ENCODE measurements at places on chromosomes 13 and 19.

- DNase-seq = no peak
These were observed 627 bp downstream of the GCDH start for GRCh38 chr19:12891553-12892021.

GRCh38 chr13:43574605-43575004 lies 212.2 kb downstream of the ENOX1 start:
- no peak for DNase-seq

DNA sequence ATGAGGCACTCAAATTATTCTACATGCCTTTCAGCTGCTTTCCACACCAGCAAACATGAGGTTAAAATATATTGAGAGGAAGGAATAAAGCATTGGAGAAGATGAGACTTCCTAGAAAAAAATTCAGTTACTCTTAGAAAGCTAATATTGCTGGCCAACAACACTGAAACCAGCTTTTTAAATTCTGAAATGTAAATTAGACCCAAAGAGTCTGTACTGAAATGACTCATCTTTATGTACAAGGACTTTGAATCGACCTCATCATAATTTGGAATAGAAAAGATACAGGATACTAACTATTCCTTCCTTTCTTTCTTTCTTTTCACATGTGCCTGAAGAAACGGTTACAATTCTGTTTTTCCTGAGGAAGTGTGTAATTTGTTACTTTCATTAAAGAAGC lies 6.5 kb upstream of the HSPH1 start:
- DNase-seq = no peak

GRCh38 chr19:7645163-7645562 lies 8.3 kb downstream of the STXBP2 start:
- no peak for DNase-seq

DNA sequence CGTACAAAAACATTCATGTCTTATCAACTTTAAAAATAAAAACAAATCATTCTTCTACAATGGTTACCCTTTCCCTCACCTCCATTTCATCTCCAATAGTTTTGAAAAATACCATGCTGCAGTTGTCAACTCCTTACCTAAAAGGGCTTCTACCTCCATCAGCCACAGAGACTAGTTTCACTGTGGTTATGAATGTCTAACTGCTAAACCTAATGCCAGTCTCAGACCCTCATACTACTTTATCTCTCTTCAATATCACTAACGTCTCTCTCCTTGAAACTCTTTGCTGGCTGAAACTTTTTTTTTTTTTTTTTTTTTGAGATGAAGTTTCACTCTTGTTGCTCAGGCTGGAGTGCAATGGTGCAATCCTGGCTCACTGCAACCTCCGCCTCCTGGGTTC lies 27.1 kb downstream of the LNX2 start:
- DNase-seq = no peak

DNA sequence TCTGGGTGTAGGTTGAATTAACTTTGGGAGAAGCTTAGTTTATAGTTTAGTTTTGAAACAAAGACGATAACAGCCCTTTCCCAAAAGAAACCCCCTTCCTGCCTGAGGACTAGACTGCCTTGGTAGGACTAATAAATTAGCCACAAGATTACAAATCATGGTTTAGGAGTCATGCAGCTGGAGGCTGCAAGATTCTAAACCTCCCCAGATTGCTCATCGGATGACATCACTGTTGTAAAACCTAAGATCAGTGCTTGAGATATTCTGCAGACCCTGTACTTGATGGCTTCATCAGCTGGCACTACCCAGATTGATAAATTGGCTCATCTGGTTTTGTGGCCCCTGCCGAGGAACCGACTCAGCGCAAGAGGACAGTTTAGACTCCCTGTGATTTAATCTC lies 35.9 kb upstream of the MPHOSPH8 start:
- DNase-seq = no peak

DNA sequence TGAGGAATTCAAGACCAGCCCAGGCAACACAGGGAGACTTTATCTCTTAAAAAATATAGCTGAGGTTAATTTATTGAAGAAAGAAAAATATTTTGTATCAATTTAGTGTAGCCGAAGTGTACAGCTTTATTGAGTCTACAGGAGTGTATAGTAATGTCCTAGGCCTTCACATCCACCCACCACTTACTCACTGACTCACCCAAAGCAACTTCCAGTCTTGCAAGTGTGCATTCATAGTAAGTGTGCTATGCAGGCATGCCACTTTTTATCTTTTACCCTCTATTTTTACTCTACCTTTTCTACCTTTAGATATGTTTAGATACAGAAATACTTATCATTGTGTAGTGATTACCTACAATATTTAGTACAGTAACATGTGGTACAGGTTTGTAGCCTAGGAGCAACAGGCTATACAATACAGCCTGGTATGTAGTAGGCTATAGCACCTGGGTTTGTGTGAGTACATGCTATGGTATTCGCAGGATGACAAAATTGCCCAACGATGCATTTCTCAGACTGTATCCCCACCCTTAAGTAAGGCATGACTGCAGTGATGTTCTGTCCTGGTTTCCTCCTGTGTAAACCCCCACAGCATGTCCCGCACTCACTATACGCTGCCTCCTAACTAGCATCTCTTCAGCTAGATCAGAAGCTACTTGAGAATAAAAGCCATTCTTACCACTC lies 15.3 kb upstream of the ATP12A start:
- no peak for DNase-seq

- DNase-seq = no peak
These were observed 32.7 kb upstream of the GPR183 start for GRCh38 chr13:99339736-99340397.

GRCh38 chr13:112705286-112705685 lies 15.4 kb downstream of the ATP11A start:
- DNase-seq = no peak

GRCh38 chr19:41449079-41449864 lies 6.3 kb downstream of the ERICH4 start:
- no peak for DNase-seq

GRCh38 chr13:36074659-36075058 lies 56.5 kb downstream of the DCLK1 start:
- DNase-seq = no peak

Data from NCI-H1417 treated with DMSO at 0.1 percent for 48 hours (cell line).